ENCODE measurements at places on chromosomes 7 and 10.
A peak's percentile ranks its signal among the peaks of the same experiment; 100 is the strongest.

GRCh38 chr10:62106929-62107519 lies 161.6 kb downstream of the RTKN2 start:
- no peak for DNase-seq

GRCh38 chr7:95952851-95953250 lies 180.5 kb downstream of the DYNC1I1 start:
- DNase-seq = no peak

DNA sequence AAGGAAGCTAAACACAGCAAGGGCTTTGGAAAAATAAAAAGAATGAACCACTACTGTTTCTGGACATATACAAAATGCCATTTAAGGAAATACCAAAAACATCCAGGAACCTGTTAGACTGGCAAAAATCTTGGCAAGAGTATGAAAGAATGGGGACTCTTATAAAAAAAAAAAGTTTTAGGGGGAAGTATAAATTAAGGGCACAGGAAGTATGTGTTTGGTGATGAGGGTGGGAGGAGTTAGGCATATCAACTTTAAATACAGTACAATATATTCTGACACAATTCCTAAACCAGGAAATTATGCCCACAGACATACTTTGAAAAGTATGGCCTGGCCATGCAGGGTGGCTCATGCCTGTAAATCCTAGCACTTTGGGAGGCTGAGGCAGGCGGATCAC lies 74.2 kb downstream of the WAPL start:
- DNase-seq = no peak

DNA sequence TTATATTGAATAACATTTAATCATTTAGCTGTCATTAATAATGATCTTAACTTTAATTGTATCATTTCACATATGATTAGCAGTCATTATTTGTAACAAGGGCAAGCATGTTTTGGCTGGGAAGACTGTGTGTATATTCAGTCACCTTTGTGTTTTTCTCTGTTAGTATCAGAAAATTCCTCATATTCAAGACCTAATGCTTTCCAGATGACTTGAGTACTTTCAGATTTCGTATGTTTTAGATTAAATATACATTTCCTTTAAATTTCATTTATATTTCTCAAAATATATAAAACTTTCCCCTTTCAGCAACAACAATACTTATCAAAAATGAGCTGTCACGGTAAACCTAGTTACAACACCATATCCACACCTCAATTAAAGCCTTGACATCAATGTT lies 6.3 kb upstream of the CACNA2D1 start:
- no peak for DNase-seq

- no peak for DNase-seq
These were observed 335.3 kb downstream of the GLRX3 start for GRCh38 chr10:130471486-130471885.

DNA sequence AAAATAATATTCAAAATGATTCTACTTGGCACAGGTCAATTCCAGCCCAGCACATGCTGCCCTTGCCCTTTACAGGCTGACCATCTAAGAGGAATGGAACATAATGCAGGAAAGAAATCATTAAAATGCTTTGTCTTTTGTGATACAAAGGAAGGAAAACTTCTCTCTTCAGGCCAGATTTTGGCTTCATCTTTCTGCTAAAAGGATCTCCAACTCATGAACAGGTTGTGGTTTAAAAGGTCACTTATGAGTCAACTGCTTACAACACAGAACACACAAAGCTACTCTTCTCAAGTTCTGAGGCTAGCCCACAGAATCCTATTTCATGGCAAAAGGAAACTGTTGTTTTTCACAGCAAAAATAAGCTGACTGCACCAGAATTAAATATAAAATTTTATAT lies 197.1 kb downstream of the DOCK4 start:
- DNase-seq = peak; percentile 52

DNA sequence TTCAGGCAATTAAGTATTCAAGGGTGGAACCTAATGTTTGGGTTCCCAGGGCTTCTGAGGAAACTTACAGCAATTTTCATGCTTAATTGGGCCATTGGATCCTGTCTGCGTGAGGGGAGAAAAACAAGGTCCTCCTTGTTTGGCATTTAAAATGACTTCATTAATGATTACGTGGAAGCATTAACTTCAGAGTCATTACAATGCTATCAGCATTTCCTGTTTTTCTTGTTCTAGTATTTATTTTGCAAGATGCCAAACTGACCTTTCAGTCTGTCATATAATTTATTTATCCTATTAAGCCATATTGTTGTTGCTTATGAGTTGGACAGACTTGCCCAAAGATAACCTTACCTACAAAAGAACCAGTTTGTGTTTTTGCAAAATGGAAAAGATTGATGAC lies 324.1 kb upstream of the LRRN3 start:
- DNase-seq = no peak

GRCh38 chr7:88666626-88667025 lies 92.9 kb upstream of the ZNF804B start:
- DNase-seq = no peak

GRCh38 chr7:43944286-43944685 lies 18.1 kb downstream of the UBE2D4 start:
- DNase-seq = no peak

- DNase-seq = no peak
These were observed 42.2 kb upstream of the EGR2 start for GRCh38 chr10:62858364-62858763.

DNA sequence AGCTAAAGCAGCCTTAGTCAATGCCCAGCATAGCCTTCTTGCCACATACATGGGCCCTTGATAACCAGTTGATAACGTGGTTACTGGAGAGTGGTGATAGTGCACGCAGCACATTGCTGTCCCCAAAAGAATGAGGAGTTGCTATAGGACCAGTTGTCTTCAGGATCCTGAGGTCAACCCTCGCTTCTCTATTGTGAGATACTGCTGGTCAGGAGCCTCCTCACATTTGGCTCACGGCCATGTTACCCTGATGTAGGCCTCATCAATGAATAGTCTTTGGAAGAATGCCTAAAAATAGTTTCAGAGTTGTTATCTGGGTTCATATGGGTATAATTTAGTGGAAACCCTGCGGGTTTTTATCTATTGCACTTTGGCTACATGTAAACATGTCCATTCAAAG lies 230.7 kb downstream of the VTI1A start:
- no peak for DNase-seq

DNA sequence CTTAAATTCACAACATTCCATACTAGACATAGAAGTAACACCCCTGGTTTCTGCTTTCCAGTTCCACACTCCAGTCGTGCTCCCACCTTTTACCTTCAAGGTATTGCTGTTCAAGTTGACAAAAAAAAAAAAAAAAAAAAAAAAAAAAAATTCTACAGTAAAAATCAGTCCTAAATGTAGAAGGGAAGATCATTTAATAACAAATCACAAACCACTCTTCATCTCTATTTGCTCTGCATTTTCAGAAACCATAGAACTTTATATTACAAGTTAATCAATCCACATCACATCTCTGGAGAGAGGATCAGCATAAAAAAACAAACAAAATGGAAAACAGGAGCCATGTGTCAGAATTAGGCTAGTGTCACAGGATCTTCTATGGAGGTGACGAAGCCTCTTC lies 206.3 kb upstream of the KLF14 start:
- no peak for DNase-seq

- DNase-seq = peak; percentile 92
These were observed 12.1 kb upstream of the TRUB1 start for GRCh38 chr10:114925587-114926586.

DNA sequence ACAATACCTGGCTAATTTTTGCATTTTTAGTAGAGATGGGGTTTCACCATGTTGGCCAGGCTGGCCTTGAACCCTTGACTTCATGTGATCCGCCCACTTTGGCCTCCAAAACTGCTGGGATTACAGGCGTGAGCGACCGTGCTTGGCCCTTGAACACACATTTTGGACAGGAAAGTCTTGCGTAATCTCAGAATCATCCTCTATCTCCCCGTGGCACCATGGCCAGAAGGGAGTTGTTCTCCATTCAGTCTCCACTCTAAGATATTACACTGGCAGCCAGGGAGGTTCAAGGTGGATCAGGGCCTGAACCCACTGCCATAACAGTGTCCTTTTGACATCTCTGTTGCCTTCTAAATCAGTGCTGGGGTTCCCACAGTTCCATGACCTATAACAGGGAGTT lies 29.2 kb upstream of the GALNTL5 start:
- peak; percentile 26 for DNase-seq

- no peak for DNase-seq
These were observed 18.8 kb upstream of the SMNDC1 start for GRCh38 chr10:110323503-110323902.

- DNase-seq = peak; percentile 38
These were observed 3.7 kb upstream of the NDST2 start for GRCh38 chr10:73814896-73815718.

DNA sequence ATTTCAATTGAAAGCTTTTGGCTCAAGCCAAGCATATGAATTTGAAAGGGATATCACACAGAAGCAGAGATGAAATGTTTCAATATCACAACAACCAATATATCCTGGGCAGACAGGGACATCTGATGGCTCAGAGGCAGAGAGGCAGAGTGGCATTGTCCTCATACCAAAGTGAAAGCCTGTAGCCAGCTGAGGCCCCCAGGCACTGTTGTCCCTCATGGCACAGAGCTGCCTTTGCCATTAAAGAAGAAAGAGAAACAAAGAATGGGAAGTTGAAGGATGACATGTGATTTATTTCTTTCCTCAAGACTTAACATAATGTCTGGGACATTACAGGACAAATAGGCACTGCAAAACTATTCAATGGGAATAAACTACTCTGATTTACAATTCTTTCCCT lies 504.3 kb upstream of the PCDH15 start:
- no peak for DNase-seq

- no peak for DNase-seq
These were observed 137.7 kb downstream of the LRRC4 start for GRCh38 chr7:127893547-127893946.

- DNase-seq = no peak
These were observed 11.2 kb downstream of the SUN3 start for GRCh38 chr7:48017674-48018073.

- peak; percentile 1 for DNase-seq
These were observed 1336.0 kb upstream of the CELF2 start for GRCh38 chr10:9681655-9682054.

- no peak for DNase-seq
These were observed 158.4 kb downstream of the NEURL1 start for GRCh38 chr10:103651783-103652476.

DNA sequence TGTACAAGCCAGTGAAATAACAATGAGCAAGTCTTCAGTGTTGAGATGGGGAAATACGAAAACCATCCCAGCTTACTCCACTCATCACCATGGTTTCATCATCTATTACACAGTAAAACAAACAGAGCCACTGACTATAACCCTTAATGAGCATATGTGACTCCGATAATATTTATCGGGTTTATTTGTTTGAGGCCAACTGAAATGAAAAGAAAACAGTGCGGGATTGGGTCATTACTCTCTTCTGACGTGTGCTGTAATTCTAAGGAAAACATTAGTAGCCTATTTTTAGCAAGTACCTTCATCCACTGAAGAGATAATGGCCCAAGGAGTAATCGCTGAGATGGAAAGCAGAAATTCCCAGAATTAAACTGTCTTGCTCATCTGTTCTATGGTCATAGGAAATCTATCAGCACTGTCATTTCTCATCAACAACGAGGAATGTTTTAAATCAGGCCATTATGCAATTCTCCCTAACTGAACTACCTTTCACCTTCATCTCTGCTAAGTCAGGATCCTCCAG lies 716.5 kb downstream of the INHBA start:
- no peak for DNase-seq

- DNase-seq = no peak
These were observed 56.1 kb downstream of the ZRANB1 start for GRCh38 chr10:124997771-124998623.

GRCh38 chr7:120732256-120732655 lies 125.7 kb downstream of the TSPAN12 start:
- DNase-seq = no peak

DNA sequence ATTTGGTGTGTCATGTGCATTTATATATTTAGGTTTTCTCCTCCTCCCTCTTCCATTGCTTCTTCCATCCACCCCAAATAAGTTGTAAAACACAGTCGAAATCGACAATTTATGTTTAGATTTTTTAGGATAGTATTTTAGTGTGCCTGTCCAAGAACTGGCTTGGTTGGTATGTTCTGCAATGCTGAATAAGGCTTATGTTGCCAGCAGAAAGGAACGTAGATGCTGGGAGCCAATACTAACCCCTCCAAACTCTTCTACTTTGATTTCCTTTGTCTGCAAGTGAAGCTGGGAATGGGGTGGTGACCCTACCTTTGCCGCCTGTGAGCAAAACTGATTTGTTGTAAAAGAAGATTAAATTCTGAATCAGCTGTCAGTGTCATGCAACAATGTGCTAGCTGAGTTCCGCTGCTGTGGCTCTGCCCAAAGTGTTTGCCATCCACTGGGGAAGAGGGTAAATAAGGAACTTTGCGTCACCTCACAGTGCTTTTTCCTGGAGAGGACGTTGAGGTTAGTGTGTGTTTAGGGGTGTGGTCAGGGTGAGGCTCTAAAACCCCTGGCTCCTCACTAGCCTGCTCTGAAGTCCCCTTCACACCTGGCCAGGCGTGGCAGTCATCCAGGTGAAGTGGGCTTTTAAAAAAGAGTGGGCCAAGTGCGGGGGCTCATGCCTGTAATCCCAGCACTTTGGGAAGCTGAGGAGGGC lies 44.4 kb downstream of the TACC2 start:
- peak; percentile 44 for DNase-seq

- no peak for DNase-seq
These were observed 279.1 kb downstream of the CCSER2 start for GRCh38 chr10:84607523-84607922.

GRCh38 chr10:132170561-132171361 lies 16.0 kb upstream of the DPYSL4 start:
- DNase-seq = no peak

- peak; percentile 62 for DNase-seq
These were observed 1.4 kb downstream of the TRA2A start for GRCh38 chr7:23530405-23530804.

- no peak for DNase-seq
These were observed 396.5 kb upstream of the VSTM2A start for GRCh38 chr7:54145716-54146115.

DNA sequence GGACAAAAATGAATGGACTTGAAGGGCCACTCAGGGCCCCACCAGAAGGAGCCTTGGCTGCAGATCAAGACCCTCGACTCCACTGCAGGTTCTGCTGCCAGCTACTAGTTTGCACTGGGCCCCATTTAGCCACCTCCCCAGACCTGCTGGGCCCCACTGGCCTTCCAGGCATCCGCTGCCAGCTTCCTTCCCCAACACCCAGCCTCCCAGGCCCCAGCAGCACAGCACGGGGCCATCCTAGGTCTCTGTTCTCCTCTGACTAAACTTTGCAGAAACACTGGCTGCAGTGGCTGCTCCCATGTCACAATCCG lies 277.4 kb upstream of the KLF14 start:
- DNase-seq = no peak
